ENCODE measurements at places on chromosomes 16 and 17.

DNA sequence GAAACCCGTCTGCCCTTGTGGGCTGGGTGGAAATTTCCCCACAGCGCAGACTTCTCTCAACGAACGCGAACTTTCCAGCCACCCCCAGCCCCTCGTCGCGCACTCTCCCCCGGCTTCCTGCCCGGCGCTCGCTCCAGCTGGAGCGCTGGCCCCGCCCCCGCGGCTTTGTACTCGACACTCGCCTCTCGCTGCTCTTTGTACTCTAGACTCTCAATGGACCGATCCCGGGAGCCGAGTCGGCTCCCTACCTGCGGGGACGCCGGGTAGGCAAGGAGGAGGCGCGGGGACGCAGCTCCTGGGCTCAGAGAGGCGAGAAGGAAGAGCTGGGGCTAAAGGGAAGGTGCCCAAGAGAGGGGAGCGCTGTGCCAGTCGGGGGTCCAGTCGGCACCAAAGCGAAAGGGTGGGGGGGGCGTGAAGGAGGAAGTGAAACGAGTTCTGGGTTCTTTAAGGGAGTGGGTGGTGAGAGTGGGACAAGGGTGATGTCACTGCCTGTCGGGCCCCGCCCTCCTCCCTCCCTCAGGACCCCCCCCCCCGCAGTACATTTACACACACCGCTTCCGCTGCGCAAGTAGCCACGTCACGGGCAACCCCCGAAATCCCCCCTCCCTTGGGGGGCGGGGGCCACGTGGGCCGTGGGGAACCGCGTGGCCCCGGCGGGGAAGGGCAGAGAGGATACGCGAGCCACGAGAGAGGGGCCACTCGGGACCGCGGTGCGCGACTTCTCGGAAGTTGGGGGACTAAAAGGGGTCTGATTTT is 9.7 kb downstream of the KDM6B start:
- no peak for DNase-seq

DNA sequence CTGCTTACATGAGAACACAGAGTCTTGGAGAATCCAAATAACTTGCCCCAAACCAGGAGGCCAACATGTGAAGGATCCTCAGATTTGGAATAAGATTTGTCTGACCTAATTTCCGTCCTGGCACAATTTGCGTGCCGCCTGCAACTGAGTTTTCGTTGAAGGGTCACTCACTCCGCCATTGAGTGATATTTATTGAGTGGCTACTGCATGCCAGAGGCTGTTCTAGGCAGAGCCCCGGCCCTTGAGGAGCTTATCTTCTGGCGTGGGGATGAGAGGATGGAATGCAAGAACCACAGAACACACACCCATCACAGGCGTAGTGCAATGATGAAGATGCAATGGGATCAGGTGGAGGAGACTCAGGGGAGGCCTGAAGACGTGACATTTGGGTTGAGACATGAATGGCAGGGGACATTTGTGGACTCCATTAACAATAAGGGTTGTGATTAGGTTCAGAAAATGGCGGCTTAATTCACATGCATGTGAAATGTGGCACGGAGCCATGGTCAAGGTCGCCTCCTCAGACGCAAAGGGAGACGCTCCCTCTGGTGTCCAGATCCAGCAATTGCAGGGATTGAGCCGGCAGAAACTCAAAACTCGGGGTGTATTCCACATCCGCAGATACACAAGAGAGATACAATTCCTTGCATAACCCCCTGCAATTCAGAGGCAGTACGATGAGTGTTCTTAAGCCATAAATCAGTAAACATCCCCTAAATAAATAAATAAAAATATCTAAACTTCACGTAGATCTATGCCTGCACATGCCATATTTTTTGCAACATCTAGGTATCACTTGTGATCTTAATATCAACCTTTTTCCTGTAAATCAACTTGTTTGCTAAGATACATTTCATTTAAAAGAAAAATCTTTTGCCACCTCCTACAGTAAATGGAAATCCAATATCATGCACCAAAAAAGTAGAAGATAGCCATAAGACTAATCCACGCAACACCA is 57.9 kb upstream of the CACNG4 start:
- DNase-seq: no peak

- DNase-seq: no peak
Measured at GRCh38 chr16:78593352-78593751, 493.9 kb downstream of the WWOX start.

- DNase-seq: no peak
Measured at GRCh38 chr17:62688398-62689160, 61.1 kb downstream of the MRC2 start.
